ENCODE measurements at places on chromosomes 13 and 19.
A peak's percentile ranks its signal among the peaks of the same experiment; 100 is the strongest.

- DNase-seq, result peak; percentile 80
Observed at GRCh38 chr19:47427241-47428176, 8.2 kb upstream of the MEIS3 start.

GRCh38 chr13:114090476-114090875 lies 41.9 kb downstream of the RASA3 start:
- peak; percentile 32 for DNase-seq

DNA sequence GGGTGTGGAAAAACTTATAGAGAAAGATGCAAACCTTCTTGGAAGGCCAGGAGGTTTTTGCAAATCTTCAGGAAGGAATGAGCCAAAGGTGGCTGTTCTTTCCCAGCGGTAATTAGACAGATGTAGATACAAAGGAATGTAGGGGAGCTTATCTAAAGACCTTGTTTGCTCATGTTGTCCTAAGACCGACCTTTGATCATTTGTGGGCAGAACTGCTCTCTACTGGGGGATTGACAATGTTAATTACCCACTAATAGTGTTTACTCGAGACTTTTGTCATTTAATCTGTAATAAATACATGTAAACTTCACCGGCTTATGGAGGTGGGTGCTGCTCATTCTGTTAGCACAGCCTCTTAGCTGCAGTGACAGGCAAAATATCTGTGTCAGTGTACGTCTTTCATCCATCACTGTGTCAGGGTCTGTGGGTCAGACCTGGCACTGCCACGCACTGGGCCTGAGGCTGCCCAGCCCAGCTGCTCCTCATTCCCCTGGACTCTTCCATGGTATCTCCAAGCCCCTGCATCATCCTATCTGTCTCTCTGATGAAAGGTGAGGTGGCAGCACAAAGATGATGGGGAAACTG lies 68.3 kb downstream of the ZNF431 start:
- no peak for DNase-seq

DNA sequence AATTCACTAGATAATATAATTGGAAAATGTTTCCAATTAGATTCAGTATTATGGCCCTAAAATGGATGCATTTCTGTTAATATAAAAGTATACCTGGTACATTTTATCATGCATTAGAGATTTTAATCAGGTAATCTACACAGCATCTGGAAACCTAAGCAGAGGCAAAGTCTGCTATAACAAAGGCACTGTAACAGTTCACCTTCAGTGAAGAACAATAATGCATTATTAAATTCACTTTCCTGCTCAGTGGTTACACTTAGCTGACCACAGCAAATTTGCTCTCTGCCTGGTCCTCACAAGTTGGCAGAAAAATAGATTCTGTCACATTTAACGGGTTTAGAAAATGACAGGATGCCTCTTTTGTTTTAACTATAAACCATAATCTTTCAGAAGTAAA lies 326.9 kb downstream of the DACH1 start:
- no peak for DNase-seq

DNA sequence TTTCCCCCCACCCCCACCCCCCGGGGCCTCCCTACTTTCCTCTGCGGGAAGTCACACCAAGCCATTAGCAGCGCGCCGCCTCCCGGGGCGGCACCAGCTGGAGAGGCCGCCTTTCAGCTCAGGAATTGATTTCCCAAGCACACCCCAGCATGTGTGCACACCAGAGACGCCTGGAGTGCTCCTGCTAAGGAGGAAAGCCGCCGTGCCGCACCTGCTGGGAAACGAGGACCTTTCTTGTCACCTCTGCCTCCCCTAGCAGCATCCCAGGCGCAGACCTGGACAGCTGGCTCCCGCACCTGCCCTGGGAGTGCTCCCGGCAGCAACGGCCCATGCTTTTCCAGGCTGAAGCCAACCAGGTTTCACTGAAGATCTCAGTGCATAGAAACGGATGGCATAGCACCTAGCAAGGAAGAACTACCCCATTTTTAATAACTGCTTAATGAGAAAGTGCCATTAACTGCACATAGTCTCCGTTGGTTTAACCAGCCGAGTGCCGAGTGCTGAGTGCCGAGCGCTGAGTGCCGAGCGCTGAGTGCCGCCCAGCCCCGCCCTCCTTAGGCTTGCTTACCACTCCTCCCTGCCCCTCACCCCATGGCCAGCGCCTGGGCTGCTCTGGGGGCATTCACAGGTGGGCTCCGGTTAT lies 165.0 kb downstream of the USP12 start:
- DNase-seq, result peak; percentile 25

DNA sequence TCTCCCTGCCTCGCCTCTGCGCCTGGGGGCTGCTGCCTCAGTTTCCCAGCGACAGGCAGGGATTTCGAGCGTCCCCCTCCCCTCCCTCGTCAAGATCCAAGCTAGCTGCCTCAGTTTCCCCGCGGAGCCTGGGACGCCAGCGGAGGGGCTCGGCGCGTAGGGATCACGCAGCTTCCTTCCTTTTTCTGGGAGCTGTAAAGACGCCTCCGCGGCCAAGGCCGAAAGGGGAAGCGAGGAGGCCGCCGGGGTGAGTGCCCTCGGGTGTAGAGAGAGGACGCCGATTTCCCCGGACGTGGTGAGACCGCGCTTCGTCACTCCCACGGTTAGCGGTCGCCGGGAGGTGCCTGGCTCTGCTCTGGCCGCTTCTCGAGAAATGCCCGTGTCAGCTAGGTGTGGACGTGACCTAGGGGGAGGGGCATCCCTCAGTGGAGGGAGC lies 722 bp upstream of the ICAM1 start:
- peak; percentile 81 for DNase-seq

DNA sequence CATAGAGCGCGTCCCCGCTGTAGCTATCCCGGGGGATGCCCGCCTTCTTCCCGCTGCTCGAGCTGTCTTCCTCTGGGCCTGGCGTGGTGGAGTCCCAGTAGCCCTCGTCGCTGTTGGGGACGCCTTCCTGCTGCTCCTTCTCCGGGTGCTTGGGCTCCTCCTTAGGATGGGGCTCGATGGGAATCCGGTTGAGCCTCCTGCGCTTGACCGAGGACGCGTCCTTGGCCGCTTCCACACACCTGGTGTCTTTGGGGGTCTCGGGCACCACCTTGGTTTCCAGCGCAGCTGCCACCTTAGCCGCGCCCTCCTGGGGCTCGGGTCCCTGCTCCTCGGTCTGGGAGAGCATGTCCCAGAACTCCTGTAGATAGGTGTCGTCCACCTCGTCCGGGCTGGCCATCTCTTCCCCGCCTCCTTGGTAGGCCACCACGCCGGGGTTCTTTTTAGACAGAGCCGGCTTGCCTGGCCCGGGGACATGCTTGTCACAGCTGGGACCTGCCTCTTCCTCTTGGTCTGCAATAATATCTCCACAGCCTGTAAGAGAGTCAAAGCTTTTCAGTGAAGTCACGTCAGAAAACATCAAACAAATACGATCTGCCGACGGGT lies 2.0 kb downstream of the AMER2 start:
- DNase-seq, result no peak
